GM13976 (cell line): ENCODE measurements at places on chromosomes 6 and 20.

DNA sequence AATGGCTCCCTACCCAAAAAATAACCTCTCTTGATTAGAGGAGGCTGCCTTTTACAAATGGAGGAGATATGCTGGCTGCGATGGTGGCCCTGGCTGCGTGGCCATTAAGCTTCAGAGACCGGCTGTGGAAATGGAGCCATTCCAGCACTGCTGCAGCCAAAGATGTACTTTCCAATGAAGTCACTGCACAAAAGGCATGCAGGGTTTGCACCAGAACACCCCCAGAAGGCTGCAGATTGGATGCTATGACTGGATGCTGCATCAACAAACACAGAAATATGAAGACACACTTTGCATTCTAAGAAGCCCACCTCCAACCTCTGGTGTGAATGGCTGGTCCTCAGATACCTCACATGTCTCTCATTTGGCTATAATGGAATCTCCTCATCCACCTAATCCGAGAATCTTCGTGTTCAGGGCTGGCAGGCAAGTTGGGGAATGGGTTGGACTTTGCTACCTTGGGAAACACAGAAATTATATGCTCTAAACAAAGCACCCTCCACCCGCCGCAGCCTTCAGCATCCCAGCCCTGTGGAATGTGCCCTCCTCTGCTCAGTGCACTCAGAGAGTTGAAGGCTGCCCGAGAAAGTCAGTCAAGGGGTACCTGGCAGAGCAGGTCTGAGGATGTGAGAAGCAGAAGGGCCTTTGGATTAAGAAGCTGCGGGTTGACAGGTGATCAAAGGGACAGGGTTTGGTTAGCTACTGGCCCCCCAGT lies 35.3 kb downstream of the APCDD1L start:
- DNase-seq = no peak

- no peak for DNase-seq
Measured at GRCh38 chr20:44302026-44302669, 8.9 kb downstream of the FITM2 start.

DNA sequence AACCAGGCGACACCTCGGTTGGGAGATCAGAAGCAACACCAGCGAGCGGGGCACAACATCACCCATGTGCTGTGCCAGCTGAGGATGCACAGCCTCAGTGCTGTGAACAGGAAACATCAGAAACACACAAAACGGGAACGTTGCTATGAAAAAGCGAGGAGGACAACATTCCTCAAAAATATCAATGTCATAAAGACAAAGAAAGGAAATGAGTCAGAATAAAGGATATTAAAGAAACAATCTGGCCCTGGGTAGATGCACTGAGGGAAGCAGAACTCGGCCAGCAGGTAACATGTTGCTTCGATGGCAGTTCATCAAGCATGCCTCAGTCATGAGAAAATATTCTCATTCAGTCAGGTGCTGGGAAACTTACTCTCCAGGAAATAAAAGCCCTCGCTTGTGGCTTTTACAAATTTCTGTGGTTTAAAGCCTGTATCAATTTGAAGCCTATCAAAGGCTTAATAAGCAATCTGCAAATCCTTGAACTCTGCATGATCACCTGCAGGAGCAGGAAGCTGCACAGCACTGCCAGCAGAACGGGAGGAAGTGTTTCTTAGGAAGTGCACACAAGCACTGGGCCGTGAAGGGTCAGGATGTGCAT lies 77.5 kb downstream of the GINS1 start:
- no peak for DNase-seq

DNA sequence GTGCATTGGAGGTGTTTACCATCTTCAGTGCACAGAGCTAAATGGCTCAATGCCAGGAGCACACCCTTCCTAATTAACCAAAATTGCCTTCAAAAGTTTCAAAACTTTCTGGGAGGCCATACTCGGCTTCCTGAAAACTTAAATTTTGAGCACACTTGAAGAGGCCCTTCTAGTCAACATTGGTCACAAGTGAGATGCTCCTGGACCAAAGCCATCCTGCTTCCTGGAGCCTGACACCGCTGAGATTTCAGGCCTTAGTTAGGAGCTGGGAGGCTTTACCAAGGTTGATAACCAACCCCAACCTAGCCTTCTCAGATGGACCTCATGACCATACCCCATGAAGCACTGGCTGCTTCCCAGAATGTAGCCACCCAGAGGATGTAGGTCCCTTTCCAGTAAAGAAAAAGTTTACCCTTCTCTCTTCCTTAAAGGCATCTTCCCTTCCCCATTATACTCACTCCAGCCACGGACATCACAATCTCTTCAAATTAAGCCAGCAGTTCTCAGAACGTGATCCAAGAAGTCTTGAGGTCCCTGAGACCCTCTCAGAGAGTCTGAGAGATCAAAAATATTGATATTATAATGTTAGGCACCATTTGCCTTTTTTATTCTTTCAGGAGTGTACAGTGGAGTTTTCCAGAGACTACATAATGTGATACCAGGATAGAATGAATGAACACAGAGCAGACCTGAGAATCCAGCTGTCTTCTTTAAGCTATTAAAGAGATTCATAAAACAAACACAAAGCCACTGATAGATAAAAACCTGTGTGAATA lies 32.8 kb upstream of the SPTLC3 start:
- DNase-seq = no peak

- DNase-seq = no peak
Measured at GRCh38 chr6:75422024-75422639, 71.5 kb downstream of the FILIP1 start.

GRCh38 chr6:105522626-105523322 lies 119.9 kb upstream of the PREP start:
- no peak for DNase-seq
